Activated CD8-positive, alpha-beta memory T cell treated with anti-CD3 and anti-CD28 coated beads for 36 hours (primary cell): ENCODE measurements at places on chromosomes 3 and 15. TPM values are rescaled to one million over a fixed set of nuclear protein-coding genes. Genes with fewer than 3 reads are reported as not detected.

CMTM7 gene
- total RNA-seq, result 47.6 TPM

LRRN1 gene
- 0.97 TPM for total RNA-seq

OR5K2 gene
- total RNA-seq, result not detected

SHC4 gene
- 10.7 TPM for total RNA-seq

ACKR4 gene
- total RNA-seq, result not detected

GOLGA6D gene
- total RNA-seq, result not detected

GP5 gene
- 0.08 TPM for total RNA-seq

TNFSF10 gene
- 36.1 TPM for total RNA-seq

PLCH1 gene
- total RNA-seq, result 0.10 TPM

MEX3B gene
- 0.52 TPM for total RNA-seq

GOLGA6L4 gene
- 1.1 TPM for total RNA-seq

CYP1A2 gene
- total RNA-seq, result not detected

ABI3BP gene
- total RNA-seq, result 0.11 TPM

KBTBD8 gene
- total RNA-seq, result 26.4 TPM

CHRD gene
- not detected for total RNA-seq

CNOT10 gene
- 59.4 TPM for total RNA-seq

BRPF1 gene
- total RNA-seq, result 44.4 TPM

AGBL1 gene
- total RNA-seq, result not detected

SPINK8 gene
- not detected for total RNA-seq

PLA1A gene
- not detected for total RNA-seq

KNG1 gene
- total RNA-seq, result not detected

ABHD17C gene
- total RNA-seq, result 5.6 TPM

UTS2B gene
- not detected for total RNA-seq

LIPC gene
- 1.1 TPM for total RNA-seq

CLDN11 gene
- not detected for total RNA-seq

POLQ gene
- total RNA-seq, result 19.8 TPM

TAGLN3 gene
- 0.52 TPM for total RNA-seq

GAP43 gene
- 0.10 TPM for total RNA-seq

PSMA4 gene
- 248 TPM for total RNA-seq

TERC gene
- 12.9 TPM for total RNA-seq

GOLGA6L7 gene
- total RNA-seq, result not detected

SENP8 gene
- 3.0 TPM for total RNA-seq

POPDC2 gene
- 2.6 TPM for total RNA-seq

TUSC7 gene
- total RNA-seq, result not detected

GOLGA8S gene
- not detected for total RNA-seq

PPARG gene
- 0.53 TPM for total RNA-seq

GOLGA6L22 gene
- total RNA-seq, result not detected

GRK7 gene
- total RNA-seq, result 0.04 TPM

VEPH1 gene
- total RNA-seq, result not detected

RHOV gene
- total RNA-seq, result 0.51 TPM

ITGA11 gene
- total RNA-seq, result not detected

PPP2R3A gene
- 0.08 TPM for total RNA-seq

FURIN gene
- total RNA-seq, result 141 TPM

FGF12 gene
- total RNA-seq, result not detected

GPR62 gene
- total RNA-seq, result not detected

CCDC191 gene
- total RNA-seq, result 2.0 TPM

FRMD5 gene
- 1.0 TPM for total RNA-seq

LRRC49 gene
- 0.82 TPM for total RNA-seq

NR2E3 gene
- total RNA-seq, result not detected

SLC24A5 gene
- not detected for total RNA-seq

DLEC1 gene
- total RNA-seq, result 0.99 TPM

CHRM5 gene
- total RNA-seq, result not detected

FAH gene
- 62.8 TPM for total RNA-seq

C3orf20 gene
- 0.08 TPM for total RNA-seq

CLDN18 gene
- not detected for total RNA-seq
